ENCODE measurements at places on chromosomes 13 and 19. TPM values are rescaled to one million over a fixed set of nuclear protein-coding genes. Genes with fewer than 3 reads are reported as not detected.
A peak's percentile ranks its signal among the peaks of the same experiment; 100 is the strongest.

DNA sequence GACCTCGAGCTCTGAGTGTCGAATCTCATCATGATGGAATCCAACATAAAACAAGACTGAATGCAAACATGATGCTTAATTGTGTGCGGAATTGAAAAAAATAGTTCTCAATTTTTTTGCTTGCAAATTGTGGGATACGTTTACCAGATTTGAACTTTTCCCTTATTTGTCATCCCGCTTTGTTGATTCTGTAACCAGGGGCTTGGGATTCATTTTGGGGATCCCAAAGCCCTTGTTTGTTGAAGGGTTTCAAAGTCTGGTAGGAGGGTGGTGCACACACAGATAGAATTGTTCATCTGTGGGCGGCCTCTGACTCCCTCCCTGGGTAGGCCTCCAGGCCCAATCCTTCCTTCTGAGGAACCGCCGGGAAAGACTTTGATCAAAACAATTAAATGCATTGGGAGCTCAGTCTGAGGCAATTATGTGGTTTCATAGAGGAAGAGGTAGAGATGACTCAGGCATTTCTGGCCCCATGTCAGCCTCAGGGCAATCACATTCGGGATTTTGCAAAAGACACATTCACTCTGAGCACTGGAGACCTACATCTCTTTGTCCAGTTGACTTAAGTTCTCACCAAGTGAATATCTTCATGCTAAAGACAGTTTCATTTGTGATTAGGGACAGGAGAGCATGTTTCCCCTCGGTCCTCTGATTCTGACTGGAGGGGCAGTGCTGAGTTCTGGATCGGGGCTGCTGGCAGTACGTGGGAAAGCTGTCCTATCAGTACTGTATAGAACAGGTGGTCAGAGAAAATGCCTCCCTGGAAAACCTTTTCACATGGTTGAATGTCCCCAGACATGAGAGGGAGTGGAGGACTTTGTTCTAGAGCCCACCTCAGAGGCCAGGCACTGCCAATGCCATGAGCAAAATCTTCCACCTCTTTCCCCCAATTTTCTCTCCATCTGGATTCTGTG is 27.8 kb upstream of the IGFL4 start:
- no peaks in the 10 kb centered on the region for H3K36me3 ChIP-seq
- no peaks in the 10 kb centered on the region for H3K4me1 ChIP-seq
- DNase-seq, result no peak
- H3K27ac ChIP-seq, result no peak overlapping the region

GRCh38 chr13:41267106-41267505 is 3.7 kb upstream of the MTRF1 start:
- no peak for DNase-seq
- no peaks in the 10 kb centered on the region for H3K27me3 ChIP-seq
- H3K27ac ChIP-seq, result no peak overlapping the region
- H3K36me3 ChIP-seq, result no peaks in the 10 kb centered on the region
- no peaks in the 10 kb centered on the region for H3K4me1 ChIP-seq

Gene FXYD1
- total RNA-seq, result 31.8 TPM

DNA sequence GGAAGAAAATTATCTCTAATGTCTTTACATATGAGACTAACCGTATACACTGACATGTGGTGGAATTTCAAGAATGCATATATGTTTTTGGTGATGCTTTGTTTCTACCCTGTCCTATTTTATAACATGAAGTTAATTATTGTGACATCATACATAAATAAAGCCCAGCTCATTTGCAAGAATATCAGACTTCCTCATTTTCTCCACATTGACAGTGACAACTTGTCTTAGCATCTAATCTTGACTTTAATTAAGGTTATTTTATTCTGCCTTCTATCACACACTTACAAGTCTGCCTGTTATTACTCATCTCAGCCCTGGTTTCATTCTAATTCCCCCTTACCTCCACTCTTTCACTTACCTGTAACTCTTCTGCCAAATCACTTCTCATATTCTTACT is 140.6 kb upstream of the STARD13 start:
- H3K4me3 ChIP-seq, result no peak overlapping the region
- no peak for DNase-seq
- no peak overlapping the region for H3K27ac ChIP-seq

DNA sequence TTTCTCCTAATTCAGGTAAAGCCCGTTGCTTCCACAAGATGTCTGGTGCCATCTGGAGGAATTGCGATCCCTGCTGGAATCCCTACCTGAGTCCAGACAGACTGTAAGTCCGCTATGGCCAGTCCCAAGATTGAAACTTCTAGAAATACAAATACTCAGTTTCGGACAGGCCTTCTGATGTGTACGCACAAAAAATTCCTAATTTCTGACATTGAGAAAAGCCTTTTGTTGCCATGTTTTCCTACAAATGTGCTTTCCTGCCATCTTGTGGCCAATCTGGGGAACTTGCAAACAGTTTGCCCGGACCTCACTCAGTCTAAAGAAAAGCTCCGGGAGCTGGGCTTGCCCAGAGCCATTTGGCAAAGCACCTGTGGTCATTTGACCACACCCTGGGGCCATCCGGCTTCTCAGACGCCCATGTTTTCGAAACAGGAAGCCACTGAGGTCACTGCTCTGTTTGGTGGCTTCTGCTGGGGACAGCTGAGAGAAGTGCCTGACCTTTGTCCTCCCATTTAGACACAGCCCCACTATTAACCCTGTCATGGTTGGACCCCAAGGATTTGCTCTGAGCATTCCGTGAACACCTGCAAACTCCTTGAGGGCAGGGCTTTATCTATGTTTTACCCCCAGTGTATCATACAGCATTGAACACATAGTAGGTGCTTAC is 79.4 kb downstream of the SLC15A1 start:
- no peaks in the 10 kb centered on the region for H3K36me3 ChIP-seq
- H3K4me1 ChIP-seq, result peaks cover 1% of the 10 kb centered on the region
- H3K27me3 ChIP-seq, result no peaks in the 10 kb centered on the region
- H3K27ac ChIP-seq, result no peak overlapping the region

Gene ZNF586
- 18.7 TPM for total RNA-seq

DNA sequence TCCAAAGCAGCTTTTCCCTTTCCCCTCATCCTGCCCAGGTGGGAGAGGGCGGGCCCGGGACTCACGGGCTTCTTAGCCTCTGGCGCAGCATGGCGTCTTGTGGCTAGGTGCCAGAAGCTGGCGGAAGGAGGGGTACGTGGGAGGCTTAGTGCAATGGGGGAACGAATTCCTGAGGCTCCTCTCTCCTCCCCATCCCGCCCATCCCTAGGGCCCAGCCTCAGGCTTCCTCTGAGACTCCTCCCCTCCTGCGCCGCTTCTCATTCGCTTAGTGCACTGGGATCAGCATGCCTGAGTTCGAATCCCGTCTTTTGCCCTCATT is 297.8 kb downstream of the ZNF536 start:
- no peak overlapping the region for H3K4me3 ChIP-seq
- no peaks in the 10 kb centered on the region for H3K27me3 ChIP-seq
- H3K27ac ChIP-seq, result no peak overlapping the region
- no peak for DNase-seq
- H3K36me3 ChIP-seq, result no peaks in the 10 kb centered on the region

- no peak overlapping the region for H3K27ac ChIP-seq
- H3K4me1 ChIP-seq, result no peaks in the 10 kb centered on the region
- H3K36me3 ChIP-seq, result peaks cover 3% of the 10 kb centered on the region
- no peaks in the 10 kb centered on the region for H3K27me3 ChIP-seq
Measured at GRCh38 chr19:10812196-10812595, 23.8 kb downstream of the TMED1 start.

Gene OR10H1
- total RNA-seq, result 0.09 TPM

Gene ZNF99
- total RNA-seq, result 0.25 TPM

GRCh38 chr13:80055847-80056246 is 285.1 kb downstream of the SPRY2 start:
- DNase-seq, result no peak
- no peaks in the 10 kb centered on the region for H3K27me3 ChIP-seq
- H3K36me3 ChIP-seq, result no peaks in the 10 kb centered on the region
- H3K4me1 ChIP-seq, result no peaks in the 10 kb centered on the region
- H3K4me3 ChIP-seq, result no peak overlapping the region

- no peaks in the 10 kb centered on the region for H3K36me3 ChIP-seq
- H3K4me1 ChIP-seq, result no peaks in the 10 kb centered on the region
- H3K4me3 ChIP-seq, result no peak overlapping the region
- no peak for DNase-seq
- H3K27me3 ChIP-seq, result no peaks in the 10 kb centered on the region
Measured at GRCh38 chr13:101258071-101258470, 158.2 kb downstream of the NALCN start.

DNA sequence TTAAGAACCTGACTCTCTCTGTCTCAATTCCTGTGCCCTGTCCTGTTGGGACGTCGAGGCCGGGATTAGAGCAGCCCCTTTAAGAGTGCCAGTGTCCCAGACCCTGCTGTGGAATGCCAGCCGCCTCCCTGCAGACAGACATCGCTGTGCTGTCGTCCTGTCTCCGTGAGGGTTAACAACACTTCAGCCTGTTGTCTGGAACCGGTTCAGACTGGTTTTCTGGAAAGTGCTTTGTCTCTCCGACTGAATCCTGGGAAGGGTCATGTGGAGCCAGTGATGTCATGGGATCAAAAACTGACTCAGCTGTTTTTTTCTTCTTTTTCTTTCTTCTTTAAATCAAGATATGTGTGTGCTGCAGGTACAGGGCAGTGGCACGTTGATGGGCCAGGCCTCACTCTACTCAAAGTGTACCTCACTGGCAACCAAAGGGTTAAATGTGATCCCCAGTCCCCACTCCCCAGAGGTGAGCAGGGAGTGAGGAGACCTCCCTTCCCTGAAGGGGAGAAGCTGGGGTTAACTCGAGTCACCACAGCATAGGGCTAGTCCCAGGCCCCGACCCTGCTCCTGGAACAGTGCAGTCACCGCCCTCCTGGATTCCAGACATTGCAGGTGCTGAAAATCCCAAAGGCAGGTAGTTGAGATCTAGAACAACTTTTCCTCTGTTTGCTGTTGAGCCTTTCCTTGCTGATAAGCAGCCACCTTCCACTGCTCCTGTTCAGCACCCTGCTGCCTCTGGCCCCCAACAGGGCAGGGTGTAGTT is 50.8 kb downstream of the TSSK6 start:
- H3K27me3 ChIP-seq, result no peaks in the 10 kb centered on the region
- peak; percentile 55 for DNase-seq
- peaks cover 18% of the 10 kb centered on the region for H3K36me3 ChIP-seq
- H3K27ac ChIP-seq, result peak overlapping the region; percentile 61

GRCh38 chr13:113562844-113563243 is 21.7 kb upstream of the TFDP1 start:
- DNase-seq, result no peak
- no peaks in the 10 kb centered on the region for H3K27me3 ChIP-seq
- no peak overlapping the region for H3K4me3 ChIP-seq
- H3K4me1 ChIP-seq, result peaks cover 2% of the 10 kb centered on the region
- no peak overlapping the region for H3K27ac ChIP-seq

- H3K4me3 ChIP-seq, result no peak overlapping the region
- no peak overlapping the region for H3K27ac ChIP-seq
- H3K27me3 ChIP-seq, result no peaks in the 10 kb centered on the region
- no peaks in the 10 kb centered on the region for H3K36me3 ChIP-seq
- DNase-seq, result no peak
Measured at GRCh38 chr19:28934631-28935030, 278.3 kb downstream of the UQCRFS1 start.

- no peak for DNase-seq
- no peaks in the 10 kb centered on the region for H3K27me3 ChIP-seq
- no peak overlapping the region for H3K4me3 ChIP-seq
- no peaks in the 10 kb centered on the region for H3K4me1 ChIP-seq
Measured at GRCh38 chr19:5170329-5170745, 170.3 kb downstream of the PTPRS start.

DNA sequence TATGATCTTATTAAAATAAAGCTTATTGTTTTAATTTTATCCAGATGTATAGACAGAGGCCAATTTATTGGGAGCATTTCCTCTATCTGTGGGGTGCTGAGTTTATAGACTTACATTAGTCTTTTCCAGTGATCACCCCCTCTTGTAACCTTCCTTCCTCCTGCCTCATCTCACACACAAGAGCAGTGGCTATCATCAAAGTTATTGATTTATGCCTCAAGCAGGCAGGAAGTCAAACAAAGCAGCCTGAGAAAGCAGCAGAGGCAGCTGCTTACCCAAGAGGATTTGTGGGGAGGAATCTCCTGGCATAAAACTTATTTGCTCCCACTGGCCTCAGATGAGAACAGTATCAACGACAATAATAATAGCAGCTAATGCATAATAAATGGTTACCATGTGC is 26.3 kb upstream of the DCLK1 start:
- H3K27ac ChIP-seq, result no peak overlapping the region
- no peaks in the 10 kb centered on the region for H3K4me1 ChIP-seq
- no peaks in the 10 kb centered on the region for H3K27me3 ChIP-seq
- no peaks in the 10 kb centered on the region for H3K36me3 ChIP-seq

DNA sequence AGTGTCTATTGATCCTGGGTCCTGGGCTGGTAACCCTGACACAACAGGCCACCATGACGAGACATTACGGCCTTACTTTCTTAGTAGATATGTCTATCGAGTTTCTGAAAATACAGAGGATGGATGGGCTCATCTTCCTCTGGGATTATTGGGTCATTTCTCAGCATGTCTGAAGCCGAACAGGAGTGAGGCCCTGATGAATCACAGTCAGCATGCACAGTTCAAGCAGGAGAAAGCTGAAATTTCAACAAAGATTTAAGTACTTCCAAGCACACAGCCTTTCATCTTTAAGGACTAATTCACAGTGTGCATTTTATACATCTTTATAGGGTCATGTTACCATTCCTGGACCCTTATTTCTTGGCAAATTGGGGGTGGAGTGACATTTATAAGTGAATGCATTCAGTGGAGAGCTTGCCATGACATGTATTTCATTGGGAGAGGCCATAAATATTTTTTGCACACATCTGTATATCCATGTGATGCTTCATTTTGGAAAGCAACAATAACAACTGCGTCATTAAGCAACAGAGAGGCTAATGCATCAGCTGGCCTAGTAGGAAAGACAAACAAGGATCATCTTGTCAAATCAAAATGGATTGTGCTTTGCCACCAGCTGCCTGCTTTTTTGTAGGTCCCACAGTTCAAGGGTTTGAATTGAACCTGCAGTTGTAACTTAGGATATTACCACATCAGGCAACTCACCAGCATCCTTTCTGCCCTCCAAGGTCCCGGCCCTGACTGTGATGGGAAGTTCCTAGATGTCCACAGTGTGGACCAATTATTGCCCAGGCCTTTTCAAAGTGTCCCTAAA is 143.5 kb downstream of the DNAJC15 start:
- H3K4me1 ChIP-seq, result no peaks in the 10 kb centered on the region
- no peak overlapping the region for H3K4me3 ChIP-seq
- DNase-seq, result no peak

GRCh38 chr13:26785838-26786630 is 25.4 kb upstream of the GPR12 start:
- no peaks in the 10 kb centered on the region for H3K36me3 ChIP-seq
- H3K27me3 ChIP-seq, result no peaks in the 10 kb centered on the region
- no peak overlapping the region for H3K27ac ChIP-seq
- DNase-seq, result peak; percentile 11
- H3K4me3 ChIP-seq, result no peak overlapping the region
- no peaks in the 10 kb centered on the region for H3K4me1 ChIP-seq

Gene SMIM17
- 0.47 TPM for total RNA-seq

Gene SERP2
- 9.7 TPM for total RNA-seq

Gene RNF225
- 0.25 TPM for total RNA-seq

Measured in kidney (tissue), 22 donors.